NCI-H748 treated with DMSO at 0.1 percent for 48 hours (cell line): ENCODE measurements at places on chromosomes 6 and 20.

DNA sequence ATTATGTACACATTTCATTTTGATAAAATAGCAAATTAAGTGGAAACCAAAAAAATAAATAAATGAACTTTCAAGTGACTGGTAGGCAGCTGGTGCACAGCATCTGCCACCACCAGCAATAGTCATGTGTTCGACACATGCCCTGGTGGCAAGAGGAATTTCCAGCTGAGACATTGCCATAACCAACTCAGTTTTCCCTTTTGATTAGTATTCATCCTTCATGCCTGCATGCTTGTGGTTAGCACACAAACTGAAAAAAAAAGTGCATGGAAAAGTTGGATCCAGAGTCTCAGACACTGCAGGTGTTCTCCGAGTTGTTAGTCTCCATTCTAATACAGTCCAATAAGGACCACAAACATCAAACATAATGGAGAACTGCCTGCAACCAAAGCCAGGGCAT lies 156.0 kb upstream of the SOX4 start:
- no peak for DNase-seq

DNA sequence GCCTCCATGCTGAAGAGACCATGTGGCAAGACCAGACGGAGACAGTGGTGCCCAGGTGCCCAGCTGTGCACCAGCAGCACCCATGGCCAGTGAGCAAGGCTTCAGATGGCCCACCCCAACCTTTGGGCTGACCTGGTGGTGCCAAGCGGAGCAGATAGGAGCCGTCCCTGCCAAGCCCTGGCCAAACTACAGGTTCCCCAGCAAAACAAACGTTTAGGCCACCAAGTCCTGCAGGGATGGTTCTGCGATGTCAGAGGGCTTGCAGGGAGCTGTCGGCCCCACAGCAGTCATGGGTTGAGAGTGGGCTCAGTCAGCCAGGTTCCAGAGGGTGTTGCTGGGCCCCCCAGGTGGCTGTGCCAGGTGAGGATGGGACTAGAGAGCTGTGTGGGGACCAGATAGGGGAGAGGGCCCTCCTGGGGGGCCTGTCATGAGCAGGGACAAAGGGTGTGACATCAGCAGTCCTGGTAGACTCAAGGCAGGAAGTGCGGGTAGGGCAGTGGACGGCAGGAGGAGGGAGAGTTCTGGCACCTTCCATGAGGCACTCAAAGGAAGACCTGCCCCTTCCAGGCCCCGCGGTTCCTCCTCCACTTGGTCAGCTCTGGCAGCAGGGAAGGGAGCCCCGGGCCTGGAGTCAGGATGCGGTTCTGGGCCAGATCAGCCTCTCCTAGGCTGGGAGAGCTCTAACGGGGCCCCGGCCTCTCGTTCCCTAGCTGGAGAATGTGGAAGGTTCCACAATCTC lies 342.4 kb downstream of the ZFAND3 start:
- DNase-seq: no peak

- DNase-seq: no peak
Measured at GRCh38 chr20:35510951-35511735, 18.3 kb downstream of the C20orf173 start.

DNA sequence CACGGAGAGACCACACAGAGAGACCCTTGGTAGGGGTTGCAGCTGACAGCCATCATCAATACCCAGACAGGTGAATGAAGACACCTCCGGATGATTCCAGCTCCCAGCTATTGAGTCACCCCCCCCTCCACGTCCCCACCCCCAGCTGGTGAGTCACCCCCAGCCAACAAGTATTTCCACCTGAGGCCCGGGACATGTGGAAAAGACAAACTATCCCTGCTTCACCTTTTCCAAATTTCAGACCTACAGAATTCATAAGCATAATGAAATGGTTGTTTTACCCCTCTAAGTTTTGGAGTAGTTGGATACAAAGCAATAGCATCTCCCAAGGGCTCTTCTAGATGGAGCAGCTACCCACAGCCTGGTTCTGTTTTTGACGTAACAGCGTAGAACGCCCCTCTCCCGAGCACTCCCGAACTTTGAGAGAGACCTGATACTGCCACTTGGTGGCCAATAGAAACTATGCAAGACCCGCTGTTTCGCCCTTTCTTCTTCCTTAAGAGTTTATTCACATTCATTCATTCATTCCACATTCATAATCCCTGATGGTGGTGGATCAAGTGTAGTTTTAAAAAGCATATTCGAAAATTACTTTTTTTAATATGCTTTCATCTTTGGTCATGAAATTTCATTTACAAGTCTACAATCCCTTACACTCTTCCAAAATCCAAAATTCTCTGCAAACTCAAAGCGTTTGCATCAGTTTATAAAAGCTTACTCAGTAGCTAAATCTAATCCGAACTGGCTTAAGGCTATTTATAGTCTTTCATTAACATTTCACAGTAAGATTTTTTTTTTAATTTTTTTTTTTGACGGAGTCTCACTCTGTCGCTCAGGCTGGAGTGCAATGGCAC lies 15.1 kb upstream of the PPP1R16B start:
- peak; percentile 24 for DNase-seq

DNA sequence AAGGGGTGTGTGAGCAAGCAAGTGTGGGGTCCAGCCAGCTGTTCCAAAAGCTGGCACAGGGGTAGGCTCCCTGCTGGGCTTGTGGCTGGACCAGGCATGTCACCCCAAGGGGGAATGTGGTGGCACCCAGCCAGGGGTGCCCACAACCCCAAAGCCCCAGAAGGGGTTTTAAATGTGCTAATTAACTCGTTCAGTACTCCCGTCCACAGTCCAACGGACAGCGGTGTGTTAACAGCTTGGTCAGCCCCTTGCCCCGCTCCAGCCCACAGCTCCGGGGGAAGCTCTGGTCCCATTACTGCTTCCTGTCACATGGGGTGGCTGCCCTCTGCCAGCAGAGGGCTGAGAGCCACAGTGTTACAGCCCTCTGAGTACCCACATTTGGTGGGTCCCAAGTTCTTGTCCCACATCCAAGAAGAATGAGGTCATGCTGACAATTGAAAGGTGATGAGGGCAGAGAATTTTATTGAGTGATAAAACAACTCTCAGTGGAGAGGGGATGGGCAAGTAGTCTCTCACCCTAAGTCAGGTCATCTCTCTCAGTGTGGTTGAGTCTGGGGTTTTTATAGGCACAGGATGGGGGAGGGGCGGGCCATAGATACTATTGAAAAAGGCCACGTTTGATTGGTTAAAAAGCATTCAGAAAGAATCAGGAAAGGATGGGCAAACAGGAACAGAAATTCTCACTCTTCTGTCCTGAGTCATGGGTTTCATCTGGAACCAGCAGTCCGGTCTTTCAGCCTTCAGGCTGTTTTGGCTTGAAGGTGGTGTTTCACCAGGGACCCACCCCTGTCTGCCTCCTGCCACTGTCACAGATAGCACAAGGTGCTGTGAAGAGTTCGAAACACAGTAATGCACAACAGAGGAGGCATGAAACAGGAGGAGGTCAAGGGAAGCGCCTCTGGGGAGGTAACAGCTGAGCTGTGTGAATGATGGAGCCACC lies 238.5 kb downstream of the NFATC2 start:
- DNase-seq: no peak

DNA sequence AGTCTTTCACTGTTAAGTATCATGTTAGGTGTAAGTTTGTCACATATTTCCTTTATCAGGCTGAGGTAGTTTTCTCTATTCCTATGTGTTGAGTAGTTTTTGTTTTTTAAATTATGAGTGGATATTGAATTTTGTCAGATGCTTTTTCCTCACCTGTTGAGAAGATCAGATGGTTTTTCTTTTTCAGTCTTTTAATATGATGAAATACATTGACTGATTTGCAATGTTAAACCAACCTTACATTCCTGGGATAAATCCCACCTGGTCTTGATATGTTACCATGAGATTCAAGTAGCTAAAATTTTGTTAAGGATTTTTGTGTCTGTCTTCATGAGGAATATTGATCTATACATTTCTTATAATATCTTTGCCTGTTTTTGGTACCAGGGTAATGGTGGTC lies 52.1 kb downstream of the FOXO3 start:
- no peak for DNase-seq

GRCh38 chr6:19369785-19370184 lies 467.4 kb upstream of the ID4 start:
- no peak for DNase-seq

DNA sequence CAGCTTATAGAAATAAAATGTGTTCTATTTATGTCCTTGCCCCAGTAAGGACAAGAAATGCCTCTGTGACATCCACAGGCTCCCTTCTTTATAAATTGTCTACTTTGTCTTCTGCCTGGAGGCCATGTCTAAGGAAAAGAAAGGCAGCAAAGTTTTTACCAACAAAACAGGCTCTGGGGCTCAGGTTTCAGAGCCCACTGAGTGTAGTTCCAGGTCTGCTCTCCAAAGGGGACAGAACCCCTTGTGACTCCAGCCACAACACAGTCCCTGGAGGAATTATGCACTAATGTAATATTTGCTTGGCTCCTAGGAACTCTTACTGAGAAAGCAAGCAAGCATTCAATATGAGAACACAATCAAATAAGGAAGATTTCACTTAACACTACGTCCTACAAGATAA lies 80.1 kb downstream of the PAK5 start:
- DNase-seq: no peak

- DNase-seq: peak; percentile 22
Measured at GRCh38 chr6:63802606-63803206, 167.1 kb downstream of the PHF3 start.

DNA sequence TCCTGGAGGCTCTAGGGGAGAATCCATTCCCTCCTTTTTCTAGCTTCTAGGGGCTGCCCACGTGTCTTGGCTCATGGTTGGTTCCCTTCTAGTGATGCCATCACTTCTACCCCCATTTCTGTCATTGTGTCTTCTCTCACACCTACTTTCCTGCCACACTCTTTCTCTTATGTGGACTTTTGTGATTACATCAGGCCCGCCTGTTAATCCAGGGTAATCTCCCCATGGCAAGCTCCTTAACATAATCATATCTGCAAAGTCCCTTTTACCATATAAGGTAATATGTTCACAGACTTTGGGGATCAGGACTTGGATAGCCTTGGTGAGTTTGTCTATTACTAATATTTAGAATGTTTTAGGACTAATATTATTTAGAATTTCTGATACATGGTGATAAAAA lies 111.9 kb downstream of the DNAH8 start:
- DNase-seq: no peak

- no peak for DNase-seq
Measured at GRCh38 chr6:81997090-81997926, 244.8 kb upstream of the TENT5A start.

- no peak for DNase-seq
Measured at GRCh38 chr6:135114355-135115145, 59.9 kb upstream of the HBS1L start.
